ENCODE measurements at places on chromosomes 5 and 9. TPM values are rescaled to one million over a fixed set of nuclear protein-coding genes. Genes with fewer than 3 reads are reported as not detected.

DNA sequence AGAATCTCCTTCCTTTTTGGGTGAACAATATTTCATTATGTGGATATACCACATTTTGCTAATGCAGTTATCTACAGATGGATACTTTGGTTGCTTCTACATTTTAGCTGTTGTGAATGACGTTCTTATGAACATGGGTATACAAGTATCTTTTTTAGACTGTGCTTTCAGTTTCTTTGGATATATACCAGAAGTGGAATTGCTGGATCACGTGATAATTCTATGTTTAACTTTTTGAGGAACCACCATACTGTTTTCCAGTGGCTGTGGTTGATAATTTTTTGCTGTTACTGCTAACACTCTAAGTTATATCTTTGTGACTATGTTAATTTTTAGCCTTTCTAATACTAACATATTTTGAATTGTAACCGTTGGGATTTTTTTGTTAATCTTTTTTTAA, 12.5 kb downstream of the WDR70 start:
- DNase-seq = no peak

DNA sequence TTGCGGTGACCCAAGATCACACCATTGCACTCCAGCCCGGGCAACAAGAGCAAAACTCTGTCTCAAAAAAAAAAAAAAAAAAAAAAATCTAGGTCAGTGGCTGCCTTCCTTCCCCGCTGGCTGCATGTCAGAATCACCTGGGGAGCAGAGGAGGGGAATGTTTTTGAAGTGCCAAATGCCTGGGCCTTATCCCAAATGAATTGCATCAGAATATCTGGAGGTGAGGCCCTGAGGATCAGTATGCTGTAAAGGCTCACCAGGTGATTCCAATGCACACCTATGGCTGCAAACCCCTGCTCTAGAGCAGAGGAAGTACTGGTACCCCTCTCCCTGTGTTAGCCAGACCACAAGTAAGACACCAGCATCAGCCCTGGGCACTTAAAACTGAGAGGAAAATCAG, 44.7 kb upstream of the GABRP start:
- DNase-seq = no peak

The S100Z gene
- 0.14 TPM for polyA plus RNA-seq

GRCh38 chr5:717143-717542, 24.0 kb upstream of the TPPP start:
- DNase-seq = no peak

The MRPL36 gene
- 40.9 TPM for polyA plus RNA-seq

- DNase-seq = no peak
Observed at GRCh38 chr9:27856054-27856453, 282.8 kb upstream of the C9orf72 start.

DNA sequence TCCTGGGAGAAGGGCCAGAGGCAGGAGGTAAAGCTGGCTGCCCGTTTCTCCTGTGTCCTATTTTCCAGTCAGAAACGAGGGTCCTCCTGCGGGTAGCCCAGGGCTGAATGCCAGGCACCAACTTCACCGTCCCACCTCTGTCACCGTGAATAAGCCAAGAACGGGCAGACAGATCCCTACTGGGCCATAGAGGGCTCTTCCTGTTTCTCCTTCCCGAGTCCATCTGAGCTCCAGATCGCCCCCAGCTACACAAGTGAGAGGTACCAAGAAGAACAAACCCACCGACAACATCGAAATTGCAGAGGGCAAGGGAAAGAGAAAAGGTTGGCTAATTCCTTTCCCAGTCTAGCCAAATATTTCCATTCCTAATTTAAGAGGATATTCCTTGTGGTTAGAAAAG, 93.7 kb downstream of the SPOCK1 start:
- DNase-seq = no peak

The PTBP3 gene
- polyA plus RNA-seq = 110 TPM

The PCDHA12 gene
- not detected for polyA plus RNA-seq

GRCh38 chr9:132370592-132370991, 15.8 kb upstream of the SETX start:
- DNase-seq = no peak

GRCh38 chr5:14718778-14719177, 54.3 kb downstream of the OTULIN start:
- DNase-seq = no peak

The CBY3 gene
- polyA plus RNA-seq = 0.81 TPM

The SCGB3A2 gene
- polyA plus RNA-seq = not detected

GRCh38 chr5:124650147-124650561, 96.3 kb downstream of the ZNF608 start:
- DNase-seq = no peak

GRCh38 chr9:16519001-16519400, 351.5 kb downstream of the BNC2 start:
- DNase-seq = no peak

GRCh38 chr5:175166026-175166425, 278.0 kb downstream of the DRD1 start:
- no peak for DNase-seq

Measured in left renal cortex interstitium (tissue), 4 donors.